Upper lobe of left lung (tissue), 6 donors: ENCODE measurements at places on chromosomes 11 and 22. TPM values are rescaled to one million over a fixed set of nuclear protein-coding genes. Genes with fewer than 3 reads are reported as not detected.

ADAMTS15 gene
- total RNA-seq: 13.7 TPM

CARD10 gene
- total RNA-seq: 15.9 TPM

KRTAP5-9 gene
- total RNA-seq: not detected

ALDH3B2 gene
- 0.86 TPM for total RNA-seq

CCDC81 gene
- total RNA-seq: 1.2 TPM

TMEM132A gene
- total RNA-seq: 9.5 TPM

LDHAL6A gene
- total RNA-seq: not detected

UPK3A gene
- total RNA-seq: not detected

TST gene
- 77.3 TPM for total RNA-seq

GRCh38 chr22:21683401-21683811 is 17.6 kb downstream of the PPIL2 start:
- H3K4me1 ChIP-seq: no peaks in the 10 kb centered on the region
- H3K4me3 ChIP-seq: no peak overlapping the region
- H3K27ac ChIP-seq: no peak overlapping the region

- no peak overlapping the region for H3K4me3 ChIP-seq
- no peaks in the 10 kb centered on the region for H3K27me3 ChIP-seq
- DNase-seq: no peak
- peak overlapping the region; percentile 68 for H3K27ac ChIP-seq
Observed at GRCh38 chr11:74822170-74822569, 73.5 kb downstream of the RNF169 start.

DNA sequence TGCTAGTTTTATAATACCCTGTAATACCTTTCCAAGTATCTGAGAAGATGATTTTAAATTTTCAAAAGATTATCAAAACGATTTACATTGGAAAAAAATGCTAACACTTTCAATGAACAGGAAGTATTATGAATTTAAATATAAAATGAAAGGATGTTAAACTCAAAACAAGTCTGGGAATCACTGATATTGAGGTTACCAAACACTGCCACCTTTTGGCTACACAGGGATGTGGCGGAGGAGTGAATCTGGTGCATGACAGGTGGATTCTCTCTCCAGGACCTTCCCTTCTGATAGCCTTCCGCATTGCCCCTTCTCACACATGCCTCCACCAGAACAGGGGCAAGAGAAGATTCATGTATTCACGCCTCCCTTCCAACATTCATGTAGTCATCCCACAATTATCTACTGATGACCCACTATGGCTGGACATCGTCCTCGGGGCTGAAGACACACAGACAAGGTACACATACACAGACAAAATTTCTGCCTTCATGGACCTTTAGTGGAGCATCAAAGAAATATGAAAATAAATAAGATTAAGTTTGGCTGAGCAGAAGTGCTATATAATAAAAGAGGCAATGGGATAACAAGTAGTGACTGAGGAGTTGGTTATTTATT is 34.7 kb downstream of the ATG16L2 start:
- H3K27me3 ChIP-seq: no peaks in the 10 kb centered on the region
- peaks cover 6% of the 10 kb centered on the region for H3K36me3 ChIP-seq
- H3K4me3 ChIP-seq: no peak overlapping the region
- DNase-seq: no peak
- no peak overlapping the region for H3K27ac ChIP-seq
- H3K4me1 ChIP-seq: no peaks in the 10 kb centered on the region

GRCh38 chr11:70077411-70078094 is 564 bp upstream of the ANO1 start:
- H3K4me1 ChIP-seq: no peaks in the 10 kb centered on the region
- H3K36me3 ChIP-seq: no peaks in the 10 kb centered on the region

DNA sequence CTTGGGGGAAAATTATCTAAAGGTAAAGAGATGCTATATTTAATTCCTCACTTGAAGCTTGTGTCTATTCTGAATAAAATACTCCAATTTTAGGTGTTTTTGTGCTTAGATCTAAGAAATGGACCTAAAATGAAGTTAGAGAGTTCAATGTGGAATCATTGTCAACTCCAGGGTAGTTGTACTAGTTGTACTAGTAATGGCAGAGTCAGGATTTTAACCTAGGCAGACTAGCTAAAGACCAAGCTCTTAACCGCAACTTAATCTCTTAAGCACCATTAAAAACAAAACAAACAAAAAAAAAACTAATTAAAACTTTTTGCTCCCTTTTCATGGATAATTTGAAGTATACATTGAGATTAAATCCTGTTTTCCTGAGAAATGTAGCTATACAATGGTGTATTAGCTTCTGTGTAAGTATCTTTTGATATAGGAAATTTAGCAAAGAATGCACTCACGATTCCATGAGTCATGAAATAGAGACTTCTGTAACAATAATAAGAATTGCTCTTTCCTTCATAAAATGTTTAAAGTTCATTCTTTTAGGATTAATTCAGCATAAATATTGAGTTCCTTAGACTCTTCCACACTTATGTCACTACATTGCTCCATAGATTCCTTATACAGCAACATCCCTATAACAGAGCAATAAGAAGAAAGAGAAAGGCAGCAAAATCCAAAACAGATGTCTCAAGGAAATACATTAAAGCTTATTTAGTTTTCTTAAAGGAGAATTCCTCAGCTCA is 26.5 kb upstream of the SOX6 start:
- H3K4me3 ChIP-seq: no peak overlapping the region
- no peaks in the 10 kb centered on the region for H3K27me3 ChIP-seq
- H3K36me3 ChIP-seq: no peaks in the 10 kb centered on the region
- no peaks in the 10 kb centered on the region for H3K4me1 ChIP-seq

GRCh38 chr22:50071432-50072166 is 13.5 kb upstream of the TTLL8 start:
- H3K27ac ChIP-seq: no peak overlapping the region
- H3K36me3 ChIP-seq: no peaks in the 10 kb centered on the region
- H3K4me1 ChIP-seq: no peaks in the 10 kb centered on the region
- H3K27me3 ChIP-seq: no peaks in the 10 kb centered on the region

DNA sequence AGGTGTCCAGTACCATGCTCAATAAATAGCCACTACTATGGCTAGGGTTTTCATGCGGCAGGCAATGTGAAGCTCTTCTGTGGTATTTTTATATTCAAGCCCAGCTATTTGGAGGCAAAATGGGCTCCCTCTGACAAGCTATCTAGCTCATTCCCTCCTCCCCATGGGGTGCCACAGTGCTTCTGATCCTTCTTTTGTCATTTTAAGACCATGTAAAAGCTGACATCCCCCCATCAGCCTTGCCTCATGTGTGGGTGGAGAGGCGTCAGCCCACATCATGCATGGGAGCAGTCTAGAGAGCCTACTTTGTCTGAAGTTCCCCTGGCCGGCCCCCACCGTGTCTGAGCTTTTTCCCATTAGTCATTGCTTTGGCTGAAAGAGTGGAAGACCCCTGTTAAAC is 59.8 kb downstream of the NAV2 start:
- no peak for DNase-seq
- no peaks in the 10 kb centered on the region for H3K27me3 ChIP-seq
- no peak overlapping the region for H3K27ac ChIP-seq
- no peak overlapping the region for H3K4me3 ChIP-seq
- no peaks in the 10 kb centered on the region for H3K36me3 ChIP-seq

DNA sequence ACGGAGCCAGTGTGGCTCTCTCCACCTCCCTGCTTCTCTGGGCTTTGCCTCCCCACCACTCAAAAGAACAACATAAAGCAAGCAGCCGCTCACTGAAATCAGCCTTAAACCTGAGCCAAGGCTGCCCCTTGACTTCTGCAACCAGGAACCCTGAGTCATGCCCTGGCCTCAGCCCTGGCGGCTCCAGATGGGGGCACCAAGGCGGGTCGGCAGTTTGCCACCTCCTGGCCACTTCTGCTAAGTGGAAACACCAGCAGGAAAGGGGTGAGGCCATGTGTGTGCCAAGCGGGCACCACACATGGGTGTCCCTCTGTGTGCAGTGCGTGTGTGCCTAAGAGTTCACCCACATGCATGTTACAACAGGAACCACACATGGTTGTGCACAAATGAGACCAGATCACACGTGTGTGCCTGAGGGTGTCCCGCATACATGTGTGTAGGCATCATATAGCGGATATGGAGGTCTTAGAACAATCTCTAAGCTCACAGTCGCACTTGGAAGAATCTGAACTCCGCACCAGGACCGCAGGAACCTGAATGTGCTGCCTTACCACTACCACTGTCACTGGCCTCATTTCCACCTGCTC is 221.2 kb downstream of the MN1 start:
- H3K4me3 ChIP-seq: no peak overlapping the region
- H3K27ac ChIP-seq: no peak overlapping the region
- no peaks in the 10 kb centered on the region for H3K36me3 ChIP-seq
- H3K4me1 ChIP-seq: peaks cover 8% of the 10 kb centered on the region
- DNase-seq: peak; percentile 39
- H3K27me3 ChIP-seq: no peaks in the 10 kb centered on the region

DNA sequence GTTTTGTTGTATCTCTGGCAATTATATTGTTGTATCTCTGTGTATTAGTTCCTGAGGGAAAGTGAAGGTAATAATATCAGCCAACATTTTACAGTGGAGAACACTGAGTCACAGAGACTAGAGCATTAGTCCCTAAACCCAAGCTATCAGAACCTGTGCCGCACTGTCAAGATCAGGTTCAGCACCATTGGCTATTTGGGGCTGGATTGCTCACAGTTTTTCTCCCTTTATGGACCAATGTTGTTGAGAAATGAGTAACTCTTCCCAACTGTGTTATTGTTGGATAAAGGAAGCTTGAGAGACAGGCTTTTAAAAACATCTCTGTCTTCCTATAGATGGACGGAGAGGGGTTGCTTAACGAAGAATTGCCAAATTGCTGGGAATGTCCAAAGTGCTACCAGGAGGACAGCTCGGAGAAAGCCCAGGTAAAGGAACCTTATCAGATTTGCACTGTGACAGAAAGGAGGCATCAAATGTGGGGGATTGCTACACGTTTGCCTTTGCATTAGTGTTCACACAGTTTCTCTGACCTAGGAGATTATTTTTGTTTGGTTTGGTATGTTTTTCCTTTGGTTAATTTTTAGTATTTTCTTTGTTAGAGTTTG is 18.2 kb upstream of the GRK2 start:
- peaks cover 63% of the 10 kb centered on the region for H3K36me3 ChIP-seq
- peaks cover 14% of the 10 kb centered on the region for H3K4me1 ChIP-seq
- no peak for DNase-seq
- H3K4me3 ChIP-seq: no peak overlapping the region

DNA sequence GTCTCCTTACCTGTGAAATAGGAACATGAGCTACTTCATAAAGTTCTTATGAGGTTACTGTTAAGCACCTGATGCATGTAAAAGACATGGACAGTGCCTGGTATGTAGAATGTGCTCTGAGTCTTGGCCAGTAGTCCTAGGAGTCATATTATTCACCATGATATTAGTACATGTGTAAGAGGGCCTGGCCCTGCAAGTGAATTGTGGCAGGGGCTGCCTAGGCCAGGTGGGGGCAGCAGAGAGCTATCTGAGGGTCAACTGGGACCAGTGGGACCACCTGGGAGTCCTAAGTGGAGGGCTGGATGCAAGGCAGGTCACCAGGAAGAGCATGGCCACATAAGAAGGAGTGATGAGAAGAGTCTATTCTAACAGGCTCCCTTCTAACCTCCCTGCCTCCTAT is 529.5 kb downstream of the SOX6 start:
- no peaks in the 10 kb centered on the region for H3K36me3 ChIP-seq
- H3K27me3 ChIP-seq: no peaks in the 10 kb centered on the region
- no peak overlapping the region for H3K27ac ChIP-seq
- no peak overlapping the region for H3K4me3 ChIP-seq

DNA sequence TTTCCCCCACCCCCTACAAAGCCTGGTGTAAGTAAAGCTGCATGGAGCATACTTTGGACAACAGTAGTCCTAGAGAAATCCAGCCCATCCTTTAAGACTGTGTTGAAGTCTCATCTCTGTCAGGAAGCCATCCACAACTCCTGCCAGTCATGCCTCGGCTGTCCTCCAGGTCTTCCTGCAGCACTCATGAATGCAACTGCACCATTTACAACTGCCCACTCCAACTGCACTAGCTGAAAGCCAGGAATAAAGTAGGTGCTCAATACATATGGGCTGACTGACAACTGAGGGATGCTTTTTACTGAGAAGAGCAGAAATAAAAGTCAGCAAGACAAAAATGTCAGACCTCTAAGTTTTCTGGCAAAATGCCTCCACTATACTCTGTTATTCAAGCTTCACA is 27.4 kb downstream of the IL18BP start:
- peaks cover 49% of the 10 kb centered on the region for H3K4me1 ChIP-seq
- no peak overlapping the region for H3K27ac ChIP-seq
- H3K27me3 ChIP-seq: no peaks in the 10 kb centered on the region
- no peak overlapping the region for H3K4me3 ChIP-seq

DNA sequence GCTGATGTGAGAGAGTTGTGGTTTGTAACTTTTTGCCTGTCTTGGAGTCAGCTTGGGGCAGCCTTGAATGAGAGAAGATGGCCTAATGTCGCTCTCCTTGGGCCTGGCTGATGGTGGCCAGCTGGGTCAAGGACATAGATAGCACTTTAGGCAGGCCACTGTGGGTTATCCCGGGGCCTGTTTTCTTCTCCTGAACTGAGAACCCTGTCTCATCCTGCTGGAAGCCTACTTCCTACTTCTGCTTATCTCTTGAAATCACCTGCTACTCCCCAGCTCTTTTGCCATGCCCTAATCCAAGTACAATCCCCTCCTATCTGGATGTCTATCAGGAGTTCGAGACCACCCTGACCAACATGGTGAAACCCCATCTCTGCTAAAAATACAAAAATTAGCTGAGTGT is 49.5 kb downstream of the OSBP2 start:
- no peaks in the 10 kb centered on the region for H3K36me3 ChIP-seq
- H3K4me3 ChIP-seq: no peak overlapping the region
- H3K27me3 ChIP-seq: no peaks in the 10 kb centered on the region
- DNase-seq: no peak
- H3K4me1 ChIP-seq: no peaks in the 10 kb centered on the region

GRCh38 chr22:37759281-37759680 is 48.5 kb upstream of the GCAT start:
- H3K27ac ChIP-seq: no peak overlapping the region
- DNase-seq: no peak
- peaks cover 99% of the 10 kb centered on the region for H3K36me3 ChIP-seq
- H3K4me3 ChIP-seq: no peak overlapping the region
